Neural crest cell (in vitro differentiated cells): ENCODE measurements at places on chromosomes 11 and 22.
A peak's percentile ranks its signal among the peaks of the same experiment; 100 is the strongest.

DNA sequence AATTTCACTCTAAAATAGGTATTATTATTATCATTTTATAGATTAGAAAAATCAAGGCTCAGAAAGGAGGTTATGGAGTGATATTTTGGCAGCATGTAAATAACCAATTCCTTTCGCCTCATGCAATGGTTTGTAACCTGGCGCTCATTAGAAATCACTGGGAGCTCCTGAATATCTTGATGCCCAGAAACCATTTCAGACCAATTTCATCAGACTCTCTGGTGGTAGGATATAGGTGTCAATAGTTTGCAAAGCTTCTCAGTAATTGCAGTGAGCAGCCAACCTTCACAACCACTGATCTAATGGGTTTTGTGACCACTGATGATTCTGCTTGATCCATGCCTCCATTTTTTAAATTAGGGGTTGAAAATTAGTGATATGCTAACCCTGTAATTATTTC lies 57.8 kb upstream of the ZC3H12C start:
- DNase-seq: no peak

GRCh38 chr11:100340466-100341319 lies 346.4 kb upstream of the ARHGAP42 start:
- no peak for DNase-seq

GRCh38 chr22:37571258-37571991 lies 8.5 kb downstream of the LGALS2 start:
- no peak for DNase-seq

DNA sequence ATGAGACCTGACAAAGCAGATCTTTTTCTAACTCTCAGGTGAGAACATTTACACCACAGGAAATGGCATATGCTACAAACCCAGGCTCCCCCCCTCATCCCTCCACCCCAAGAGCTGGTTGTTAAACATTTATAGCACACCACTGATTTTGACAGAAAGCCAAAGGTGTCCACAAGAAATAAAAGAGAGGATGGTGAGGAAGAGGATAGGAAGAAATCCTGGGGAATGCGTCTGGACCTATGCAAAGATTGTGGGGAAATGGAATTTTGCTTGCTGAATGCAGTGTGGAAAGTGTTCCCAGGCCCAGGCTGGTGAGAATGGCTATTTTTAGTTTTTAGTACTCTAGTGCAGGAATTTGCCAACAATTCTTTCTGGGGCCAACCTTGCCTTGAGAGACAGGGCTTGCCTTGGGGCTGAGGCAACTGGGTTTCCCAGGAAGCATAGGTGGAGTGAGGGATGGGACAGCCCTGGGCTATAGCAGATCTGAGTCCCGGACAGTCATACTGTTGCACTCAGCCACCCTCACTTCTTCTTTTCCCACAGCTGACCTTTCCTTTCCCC lies 163.9 kb downstream of the ADAMTS15 start:
- DNase-seq: no peak

GRCh38 chr11:74929431-74930363 lies 19.2 kb downstream of the XRRA1 start:
- DNase-seq: peak; percentile 57

GRCh38 chr11:82909015-82909640 lies 7.6 kb downstream of the DDIAS start:
- no peak for DNase-seq

- peak; percentile 54 for DNase-seq
Measured at GRCh38 chr22:17436981-17437412, 67.7 kb downstream of the CECR2 start.

- DNase-seq: no peak
Measured at GRCh38 chr11:85180528-85180927, 446.6 kb downstream of the DLG2 start.

- no peak for DNase-seq
Measured at GRCh38 chr11:119975561-119976152, 162.3 kb downstream of the TRIM29 start.

- DNase-seq: peak; percentile 16
Measured at GRCh38 chr11:81237139-81237538, 1496.5 kb downstream of the FAM181B start.

GRCh38 chr11:104968355-104968855 lies at the start of gene CASP4:
TSS of gene CASP4 (minus strand) at chr11:104968574. CDS start at chr11:104968525, 49 bp downstream.
- DNase-seq: no peak

DNA sequence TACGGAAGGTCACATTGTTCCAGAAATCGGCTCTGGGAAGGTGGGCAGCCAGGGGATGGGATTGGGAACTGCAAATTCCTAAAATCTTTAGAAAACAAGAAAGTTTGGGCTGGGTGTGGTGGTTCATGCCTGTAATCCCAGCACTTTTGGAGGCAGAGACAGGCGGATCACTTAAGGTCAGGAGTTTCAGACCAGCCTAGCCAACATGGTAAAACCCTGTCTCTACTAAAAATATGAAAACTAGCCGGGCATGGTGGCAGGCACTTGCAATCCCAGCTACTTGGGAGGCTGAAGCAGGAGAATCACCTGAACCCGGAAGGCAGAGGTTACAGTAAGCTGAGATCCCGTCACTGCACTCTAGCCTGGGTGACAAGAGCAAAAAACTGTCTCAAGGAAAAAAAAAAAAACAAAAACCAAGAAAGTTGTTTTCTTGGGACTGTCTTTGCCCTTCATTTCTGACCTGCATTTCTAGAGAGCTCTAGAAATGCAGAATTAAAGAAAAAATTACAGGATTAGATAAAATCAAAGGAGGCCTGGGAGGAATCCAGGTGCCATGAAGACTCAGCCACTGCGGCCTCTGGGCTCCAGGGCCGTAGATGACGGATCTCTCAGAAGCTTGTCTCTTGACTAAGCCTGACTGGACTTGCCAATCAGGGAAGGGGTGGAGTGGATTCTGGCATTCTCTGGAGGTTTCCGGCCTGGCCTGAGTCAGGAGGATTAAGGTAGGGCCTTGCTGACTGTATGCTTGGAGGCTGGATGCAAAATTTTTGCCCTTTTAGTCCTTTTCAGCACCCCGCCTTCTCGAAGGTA lies 5.3 kb upstream of the MALAT1 start:
- DNase-seq: no peak

DNA sequence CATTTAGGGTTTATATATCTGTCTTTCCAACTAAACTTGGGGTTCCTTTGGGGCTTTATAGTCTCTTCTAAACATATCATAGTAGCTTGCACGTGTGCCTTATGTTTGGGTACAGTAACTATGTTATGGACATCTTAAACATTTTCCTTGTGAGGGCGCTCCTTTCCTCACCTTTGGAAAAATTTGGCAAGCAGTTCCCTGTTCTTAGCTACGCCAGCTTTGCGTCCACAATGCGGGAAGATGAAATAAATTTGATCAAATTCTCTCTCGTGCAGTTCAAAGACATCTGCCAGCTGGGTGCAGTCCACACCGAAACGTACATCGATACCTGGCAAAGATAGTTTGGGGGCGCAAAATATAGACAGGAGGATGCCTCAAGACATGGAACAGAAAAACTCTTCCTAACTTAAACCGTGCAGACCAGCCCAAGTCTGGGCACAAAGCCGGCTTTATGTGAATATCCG lies 548 bp downstream of the FDXACB1 start:
- DNase-seq: no peak

- DNase-seq: no peak
Measured at GRCh38 chr22:32476281-32477195, 1.9 kb downstream of the FBXO7 start.

DNA sequence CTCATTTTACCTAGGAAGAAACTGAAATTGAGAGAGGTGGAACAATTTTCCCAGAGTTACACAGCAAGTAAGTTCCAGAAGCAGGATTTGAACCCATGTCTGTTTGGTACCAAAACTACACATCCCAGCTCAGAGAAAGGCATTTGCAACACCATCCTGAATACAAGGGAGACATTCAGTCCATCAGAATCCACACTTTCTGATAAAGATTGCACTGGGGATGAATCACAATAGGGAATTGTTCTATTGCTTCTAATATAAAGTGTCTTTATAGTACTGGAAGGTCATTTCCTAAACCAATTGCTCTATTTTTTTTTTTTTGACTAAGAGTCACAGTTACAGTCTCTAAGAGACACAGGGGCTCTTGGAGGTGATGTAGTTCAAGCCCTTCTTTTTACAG lies 208.1 kb upstream of the CADM1 start:
- DNase-seq: no peak
